Stimulated activated CD8-positive, alpha-beta memory T cell treated with anti-CD3 and anti-CD28 coated beads, Interleukin-4, amount 100 ng/mL, for 48 hours (primary cell): ENCODE measurements at places on chromosomes 4 and X.
A peak's percentile ranks its signal among the peaks of the same experiment; 100 is the strongest.

DNA sequence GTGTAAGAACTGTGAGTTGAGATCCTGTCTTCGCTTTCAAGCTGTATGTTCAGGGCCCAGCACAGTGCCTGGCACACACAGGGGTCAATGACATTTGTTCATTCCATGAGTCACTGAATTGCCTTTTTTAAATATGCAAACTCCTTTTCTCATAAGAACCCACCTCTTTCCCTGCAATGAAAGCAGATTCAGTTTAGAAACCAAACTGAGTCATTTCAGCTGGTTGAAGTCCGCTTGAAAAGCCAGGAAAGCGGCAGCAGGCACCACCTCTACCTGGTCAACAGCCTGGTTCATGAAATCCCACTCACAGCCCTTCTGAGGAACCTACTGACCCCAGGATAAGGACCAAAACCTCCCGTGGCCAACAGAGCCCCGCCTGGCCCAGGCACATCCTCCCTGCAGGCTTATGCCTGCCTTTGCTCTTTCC, 4.5 kb upstream of the C1QTNF7 start:
- DNase-seq: peak; percentile 30

- peak; percentile 75 for DNase-seq
These were observed 172 bp upstream of the HSPA4L start for GRCh38 chr4:127782025-127782274.

DNA sequence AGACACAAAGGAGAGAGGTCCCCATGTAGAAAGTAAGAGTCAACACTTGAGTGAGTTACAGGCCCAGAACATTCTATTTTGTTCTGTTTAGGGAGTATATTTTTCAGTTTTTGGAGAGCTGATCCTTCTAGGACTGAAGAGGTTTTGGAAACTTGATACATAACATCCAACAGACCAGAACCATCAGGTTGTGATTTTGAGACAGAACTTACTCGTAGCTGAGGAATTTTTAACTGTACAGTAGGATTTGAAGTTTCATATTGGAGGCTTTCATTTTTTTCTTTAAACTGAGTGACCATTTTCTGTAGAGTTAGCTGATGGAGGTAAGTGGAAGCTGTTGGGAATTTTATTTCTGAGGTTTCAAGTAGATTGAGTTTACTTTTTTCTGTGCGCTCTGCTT, 73.3 kb downstream of the NCAPG start:
- DNase-seq: no peak

DNA sequence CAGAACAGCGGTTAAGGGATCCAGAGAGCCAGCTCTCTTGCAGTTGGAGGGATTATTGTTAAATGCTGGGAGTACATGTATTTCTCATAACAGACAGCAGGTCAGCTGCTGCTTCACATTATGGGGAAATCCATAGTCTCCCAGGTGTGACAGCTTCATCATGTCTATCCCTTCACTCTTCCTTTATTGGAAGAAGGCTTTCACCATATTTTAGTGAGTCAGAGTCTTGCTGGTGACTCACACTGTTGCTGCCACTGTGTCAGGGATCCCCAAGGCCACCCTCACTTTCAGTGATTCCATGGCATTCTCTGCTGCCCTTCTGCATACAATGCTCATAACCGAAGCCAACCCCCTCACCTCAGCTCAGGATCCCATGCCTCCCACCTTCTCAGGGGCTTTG, 32.9 kb upstream of the PAGE5 start:
- no peak for DNase-seq

DNA sequence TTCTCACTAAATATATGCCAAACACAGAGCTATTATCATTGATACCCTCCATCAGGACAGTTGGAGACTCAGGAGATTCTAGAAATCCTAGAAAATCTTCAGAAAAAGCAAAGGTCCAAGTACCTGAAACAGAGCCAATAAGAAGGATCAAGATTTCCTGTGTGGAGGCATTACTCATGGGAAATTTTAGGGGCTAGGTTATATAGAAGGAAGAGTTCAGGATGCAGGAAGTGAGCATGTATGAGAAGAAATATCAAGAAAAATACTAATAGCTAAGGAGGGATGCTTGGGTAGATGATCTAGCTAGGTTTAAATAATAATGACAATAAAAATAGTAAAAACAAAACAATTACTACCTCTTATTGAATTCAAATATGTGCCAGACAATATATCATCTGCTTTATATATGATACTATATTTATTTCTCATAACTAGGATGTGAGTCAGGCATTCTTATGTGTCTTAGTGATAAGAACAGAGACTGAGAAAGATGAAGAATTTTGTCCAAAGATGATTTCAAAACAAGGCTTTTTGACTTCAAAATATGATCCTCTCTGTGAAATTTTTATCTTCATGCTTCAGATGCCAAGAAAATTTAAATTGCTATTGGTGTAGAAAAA, 66.4 kb upstream of the HHIP start:
- DNase-seq: no peak

GRCh38 chr4:125316791-125317524, 2.2 kb downstream of the FAT4 start:
- DNase-seq: peak; percentile 23

DNA sequence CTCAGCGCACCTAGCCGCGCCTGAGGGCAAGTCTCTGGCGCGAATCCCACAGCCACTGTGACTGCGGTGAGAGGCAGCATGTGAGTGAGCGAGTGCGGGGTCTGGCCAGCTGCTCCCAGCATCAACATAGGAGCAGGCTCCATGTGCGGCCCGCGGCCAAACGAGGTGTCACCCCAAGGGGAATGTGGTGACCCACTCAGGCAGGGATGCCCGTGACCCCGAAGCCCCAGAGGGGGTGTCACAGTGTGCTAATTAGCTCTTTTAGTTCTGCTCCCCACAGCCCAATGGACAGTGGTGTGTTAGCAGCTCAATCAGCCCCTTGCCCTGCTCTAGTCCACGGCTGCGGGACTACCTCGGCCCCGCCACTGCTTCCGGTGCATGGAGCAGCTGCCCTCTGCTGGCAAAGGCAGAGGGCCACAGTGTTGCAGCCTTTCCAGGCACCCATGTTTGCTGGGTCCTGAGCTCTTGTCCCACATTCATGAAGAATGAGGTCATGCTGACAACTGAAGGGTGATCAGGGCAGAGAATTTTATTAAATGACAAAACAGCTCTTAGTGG, 61.4 kb downstream of the AGA start:
- DNase-seq: no peak

GRCh38 chrX:106902684-106903083, 457 bp downstream of the RIPPLY1 start:
- no peak for DNase-seq

GRCh38 chr4:166846939-166847338, 387.4 kb downstream of the SPOCK3 start:
- DNase-seq: no peak
